ENCODE measurements at places on chromosomes 4 and X.

DNA sequence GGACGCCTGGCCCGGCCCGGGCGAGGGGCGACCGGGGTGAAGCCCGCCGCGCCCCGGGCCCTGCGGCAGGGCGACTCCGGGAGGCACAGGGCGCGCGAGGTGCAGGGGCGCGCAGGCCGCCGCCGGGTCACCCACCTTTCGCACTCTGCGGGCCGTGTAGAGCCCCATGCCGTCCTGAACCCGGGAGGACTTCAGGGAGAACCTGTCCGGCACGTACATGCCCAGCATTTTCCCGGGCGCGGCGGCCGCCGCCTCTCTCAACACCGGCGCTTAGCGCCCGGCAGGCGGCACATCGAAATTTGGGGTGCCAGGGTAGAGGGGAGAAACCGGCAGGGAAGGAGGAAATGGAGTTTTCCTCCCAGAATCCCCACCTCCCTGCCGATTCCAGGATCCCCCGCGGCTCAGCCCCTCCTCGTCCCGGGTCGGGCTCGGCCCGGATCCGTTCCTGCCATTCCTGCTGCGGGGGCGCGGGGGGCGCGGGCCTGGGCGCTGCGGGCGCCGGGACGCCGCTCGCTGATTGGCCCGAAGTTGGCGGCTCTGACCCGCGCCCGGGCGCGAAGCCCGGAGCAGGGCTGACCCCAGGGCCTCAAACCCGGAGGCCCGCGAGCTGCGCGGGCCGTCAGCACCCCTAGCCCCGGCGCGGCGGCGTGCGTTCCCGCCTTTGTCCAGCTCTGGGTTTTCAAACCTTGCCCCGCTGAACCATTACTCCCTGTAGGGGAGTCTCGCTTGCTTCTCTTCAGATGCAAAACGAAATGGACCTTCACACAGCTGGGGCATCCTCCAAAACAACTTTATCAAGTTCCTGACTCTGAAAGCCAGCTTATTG lies at the start of gene PRDM5:
TSS of gene PRDM5 (minus strand) at position 346 of the 826 bp plus-strand sequence. CDS start at position 228, 118 bp downstream.
- peak; percentile 89 for DNase-seq

DNA sequence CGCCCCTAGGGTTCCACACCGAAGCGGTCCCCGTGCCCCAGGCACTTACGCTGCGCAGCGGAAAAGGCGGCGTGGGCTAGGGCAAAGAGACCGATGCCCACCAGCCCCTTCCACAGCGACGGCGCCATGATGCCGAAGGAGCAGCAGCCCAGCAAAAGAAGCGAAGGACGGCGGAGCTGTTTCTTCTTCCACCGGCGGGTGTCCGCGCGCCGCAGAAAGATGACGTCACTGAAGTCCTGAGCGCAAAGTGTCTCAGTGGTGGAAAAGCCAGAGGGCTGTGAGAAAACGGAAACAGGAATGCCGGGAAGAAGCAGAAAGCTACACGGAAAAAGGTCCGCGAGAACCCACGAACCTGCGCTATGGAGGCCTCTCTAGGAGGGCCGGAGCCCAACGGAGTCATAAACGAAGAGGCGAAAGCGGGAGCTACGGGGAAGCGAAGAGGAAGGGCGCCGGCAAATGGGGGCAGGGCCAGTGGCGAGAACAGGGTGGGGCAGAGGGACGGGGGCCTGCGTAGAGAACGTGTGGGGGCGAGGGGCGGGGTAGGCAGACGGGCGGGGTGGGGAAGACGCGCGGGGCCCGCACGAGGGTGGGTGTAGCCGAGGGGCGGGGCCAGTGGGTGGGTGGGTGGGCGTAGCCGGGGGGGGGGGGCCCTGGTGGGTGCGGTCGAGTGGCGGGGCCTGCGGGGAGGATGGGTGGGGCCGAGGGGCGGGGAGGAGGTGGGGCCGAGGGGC lies at the start of gene MMGT1:
TSS of gene MMGT1 (minus strand) at position 441 of the 731 bp plus-strand sequence. CDS start at position 128, 313 bp downstream.
- peak; percentile 89 for DNase-seq

- peak; percentile 99 for DNase-seq
Measured at GRCh38 chrX:318068-318738, 393 bp downstream of the GTPBP6 start.

DNA sequence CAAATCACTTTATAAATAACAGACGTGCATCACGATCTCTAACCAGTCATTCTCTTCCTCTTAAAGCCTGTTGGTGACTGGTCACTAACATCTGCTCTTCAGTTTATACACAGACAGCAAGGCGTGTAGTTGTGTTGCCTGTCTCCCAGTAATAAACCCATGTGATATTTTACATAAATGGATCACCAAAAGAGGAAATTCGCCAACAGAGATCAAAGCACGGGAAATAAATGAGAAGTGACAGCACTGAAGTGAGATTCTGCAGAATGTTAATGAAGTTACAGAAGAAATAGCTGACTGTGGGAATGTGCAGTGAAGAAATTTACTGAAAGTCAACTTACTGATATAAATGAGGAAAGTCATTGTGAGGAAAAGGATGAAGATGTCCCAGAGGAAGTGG lies 47.0 kb downstream of the AFF1 start:
- peak; percentile 51 for DNase-seq

DNA sequence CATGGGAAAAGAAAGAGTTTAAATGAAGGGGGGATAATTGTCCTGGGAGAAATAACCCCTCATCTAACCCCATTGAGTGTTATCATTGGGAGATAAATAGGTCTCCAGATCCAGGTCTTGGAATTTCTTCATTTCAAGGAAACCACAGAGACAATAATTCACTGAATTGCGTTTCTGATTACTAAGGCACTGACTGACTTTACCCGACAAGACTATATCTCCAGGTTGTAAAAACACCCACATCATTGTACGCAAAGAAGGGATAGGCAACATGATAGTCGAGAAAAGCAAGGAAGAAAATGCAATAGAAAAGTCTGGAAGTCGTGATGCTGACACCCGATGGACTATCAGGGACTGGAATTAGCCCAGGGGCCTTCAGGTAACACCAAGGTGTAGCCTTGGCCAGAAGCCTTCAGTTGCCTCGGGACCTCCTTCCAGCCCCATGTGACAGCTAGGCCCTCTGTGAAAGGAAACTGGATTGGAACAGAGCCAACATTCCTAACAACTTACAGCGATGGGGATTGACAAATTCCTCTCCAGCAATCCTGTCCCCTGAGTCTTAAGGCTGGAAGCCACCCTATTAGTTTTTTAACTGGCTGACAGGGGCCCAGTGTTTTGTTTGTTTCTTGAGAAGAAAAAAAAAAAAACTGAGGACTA lies 46.5 kb upstream of the RAB9B start:
- DNase-seq = peak; percentile 14

GRCh38 chr4:1399508-1400190 lies 6.6 kb downstream of the NKX1-1 start:
- no peak for DNase-seq

- DNase-seq = no peak
Measured at GRCh38 chrX:138691186-138691585, 20.3 kb downstream of the FGF13 start.

DNA sequence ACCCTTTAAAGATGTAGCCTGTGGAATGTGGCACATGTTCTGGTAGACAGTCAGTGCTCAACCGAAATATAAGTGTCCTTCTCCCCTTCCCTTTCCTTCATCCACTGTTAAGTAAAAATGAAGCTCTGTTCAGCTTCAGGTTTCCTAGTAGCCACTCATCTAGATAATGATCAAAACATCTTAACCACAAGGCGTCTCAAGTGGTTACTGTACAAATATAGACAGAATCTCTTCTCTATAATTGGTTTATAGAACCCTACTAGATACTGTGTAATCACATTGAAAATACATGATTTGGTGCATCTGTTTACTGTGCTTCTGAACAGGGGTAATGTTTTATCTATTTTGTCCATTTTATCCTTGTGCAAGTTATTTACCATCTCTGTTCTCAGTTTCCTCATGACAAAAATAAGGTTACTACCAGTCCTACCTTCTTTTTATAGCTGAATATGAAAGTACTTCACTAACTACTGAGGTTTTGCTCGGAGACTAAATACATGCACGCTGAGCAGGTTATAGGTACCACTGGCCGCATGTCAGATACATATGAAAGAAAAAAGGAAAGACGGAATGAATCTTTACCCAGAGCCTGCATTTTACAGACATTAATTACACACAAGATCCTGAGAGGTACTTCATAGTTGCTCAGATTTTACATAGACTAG lies 20.3 kb upstream of the SLC25A4 start:
- no peak for DNase-seq

Measured in eye (tissue), 1 donor.